ENCODE measurements at places on chromosomes 16 and 17.

DNA sequence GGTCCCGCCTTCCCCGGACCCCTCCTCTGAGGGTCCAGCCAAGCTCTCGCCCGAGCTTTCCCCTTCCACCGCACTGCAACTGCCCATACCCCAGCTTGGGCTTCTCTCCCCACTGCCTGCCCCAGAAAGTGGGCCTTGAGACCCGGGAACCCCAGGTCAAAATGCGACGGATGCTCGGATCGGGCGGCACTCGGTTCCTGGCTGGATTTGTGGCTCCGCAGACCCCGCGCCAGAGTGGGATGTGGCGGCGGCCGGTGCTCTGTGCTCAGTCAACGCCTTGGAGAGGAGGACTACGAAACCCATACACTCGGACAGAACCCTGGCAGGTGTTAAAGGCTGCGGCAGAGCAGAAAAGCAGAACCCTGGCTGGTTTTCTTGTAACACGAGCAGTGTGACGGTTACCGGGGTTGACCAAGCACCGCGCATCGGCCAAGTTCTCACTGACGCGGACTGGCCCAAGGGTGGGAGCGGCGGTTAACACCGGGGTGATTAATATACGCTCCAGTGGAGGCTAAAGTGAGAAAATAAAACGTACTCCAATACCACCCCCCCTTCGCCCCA, 885 bp upstream of the SLFN13 start:
- no peak for DNase-seq

DNA sequence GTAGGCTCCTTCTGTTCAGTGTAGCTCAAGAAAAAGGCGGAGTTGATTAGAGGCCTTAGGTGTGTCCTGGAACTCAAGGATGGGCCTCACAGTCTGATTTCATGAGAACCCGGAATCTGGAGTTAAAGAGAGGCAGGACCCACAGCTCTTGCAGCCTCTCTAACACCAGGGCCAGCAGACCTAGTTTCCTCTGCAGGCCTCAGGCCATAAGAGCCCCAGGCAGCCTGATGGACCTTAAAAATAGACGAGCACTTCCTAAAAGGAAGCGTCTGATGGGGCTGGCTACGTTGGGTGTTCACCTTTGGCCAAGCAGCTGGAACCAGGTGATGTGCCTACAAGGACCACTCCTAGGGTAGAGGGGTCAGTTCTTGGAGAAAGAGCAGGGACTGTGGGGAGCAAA, 7.6 kb downstream of the CACNG5 start:
- DNase-seq = no peak

GRCh38 chr16:4846503-4846900, 586 bp downstream of the GLYR1 start:
- DNase-seq = no peak

DNA sequence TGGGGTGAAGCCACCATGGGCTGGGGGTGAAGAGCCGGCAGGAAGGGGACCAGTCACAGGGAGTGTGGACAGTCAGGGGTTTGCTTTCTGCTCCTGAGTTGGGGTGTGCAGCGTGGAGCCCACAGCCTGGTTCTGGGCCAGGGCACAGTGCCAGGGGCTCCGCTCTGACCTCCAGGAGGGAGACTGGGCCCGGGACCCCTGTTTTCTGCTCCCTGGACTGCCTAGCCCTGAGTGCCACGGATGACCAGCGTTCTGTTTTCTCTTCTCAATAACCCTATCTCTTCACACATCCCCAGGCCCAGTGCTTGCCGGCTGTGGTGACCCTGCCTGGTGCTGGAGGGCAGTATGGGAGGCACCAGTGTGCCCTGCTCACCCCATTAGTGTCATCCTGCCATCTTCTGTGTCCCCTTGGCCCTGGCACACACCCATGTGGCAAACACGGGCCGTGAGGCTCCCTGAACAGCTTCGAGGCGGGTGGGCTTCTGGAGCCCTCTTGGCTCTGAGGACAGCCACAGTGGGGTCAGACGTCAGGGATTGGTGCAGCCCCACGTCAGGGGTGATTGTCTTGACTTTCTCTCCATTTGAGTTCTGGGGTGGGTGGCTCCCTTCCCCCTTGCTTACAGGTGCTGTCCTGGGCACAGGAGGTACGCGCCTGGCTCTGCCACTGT, 1.1 kb downstream of the CEMP1 start:
- no peak for DNase-seq

GRCh38 chr16:10949424-10949970, 5.1 kb downstream of the CLEC16A start:
- DNase-seq = no peak

DNA sequence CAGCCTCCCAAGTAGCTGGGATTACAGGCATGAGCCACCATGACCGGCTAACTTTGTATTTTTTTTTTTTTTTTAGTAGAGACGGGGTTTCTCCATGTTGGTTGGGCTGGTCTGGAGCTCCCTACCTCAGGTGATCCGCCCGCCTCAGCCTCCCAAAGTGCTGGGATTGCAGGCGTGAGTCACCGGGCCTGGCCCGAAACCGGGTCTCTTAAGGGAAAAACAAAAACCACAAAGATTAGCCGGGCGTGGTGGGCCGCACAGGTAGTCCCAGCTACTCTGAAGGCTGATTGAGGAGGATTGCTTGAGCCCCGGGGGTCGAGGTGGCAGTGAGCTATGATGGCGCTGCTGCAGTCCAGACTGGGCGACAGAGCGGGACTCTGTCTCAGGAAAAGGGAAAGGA, 19.9 kb upstream of the RBL2 start:
- no peak for DNase-seq

Measured in stimulated activated CD8-positive, alpha-beta memory T cell treated with anti-CD3 and anti-CD28 coated beads, Interleukin-2, amount 100 ng/mL, for 1 hour (primary cell).